WTC11 (cell line): ENCODE measurements at places on chromosomes 7 and 10. TPM values are rescaled to one million over a fixed set of nuclear protein-coding genes. Genes with fewer than 3 reads are reported as not detected.
A peak's percentile ranks its signal among the peaks of the same experiment; 100 is the strongest.

Gene SLC13A1
- 0.04 TPM in 1 of 3 replicates, not detected in the others for total RNA-seq

DNA sequence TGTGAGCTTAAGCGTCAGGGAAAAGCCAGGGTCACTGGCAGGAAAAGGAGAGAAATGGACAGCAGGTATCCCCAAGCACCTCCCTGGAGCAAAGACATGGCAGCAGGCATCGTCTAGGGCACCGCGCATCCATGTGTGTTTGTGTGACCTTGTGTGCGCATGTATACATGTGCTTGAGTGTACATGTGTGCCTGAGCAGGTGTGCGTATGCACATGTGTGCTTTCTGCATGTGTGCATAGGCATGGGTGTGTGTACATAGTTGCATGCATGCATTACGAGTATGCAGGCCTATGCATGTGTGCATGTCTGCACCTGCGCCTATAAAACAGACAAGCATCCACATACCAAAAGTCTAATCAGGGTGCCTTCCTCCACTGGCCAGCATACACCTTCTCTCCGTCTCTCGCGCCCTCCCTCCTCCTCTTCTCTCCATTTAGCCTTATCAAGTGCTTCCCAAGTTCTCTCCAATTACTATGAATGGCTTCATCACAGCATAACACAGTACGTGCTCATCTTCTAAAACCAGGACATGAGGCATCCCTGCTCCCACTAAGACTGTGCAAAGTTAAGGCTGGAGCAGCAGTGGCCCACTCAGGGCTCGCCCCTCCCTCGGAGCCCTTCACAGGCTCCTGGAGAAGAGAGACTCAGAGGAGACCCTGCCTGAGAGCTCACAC, 30.6 kb downstream of the RASGEF1A start:
- peaks cover 20% of the 10 kb centered on the region for H3K27me3 ChIP-seq
- DNase-seq = no peak

DNA sequence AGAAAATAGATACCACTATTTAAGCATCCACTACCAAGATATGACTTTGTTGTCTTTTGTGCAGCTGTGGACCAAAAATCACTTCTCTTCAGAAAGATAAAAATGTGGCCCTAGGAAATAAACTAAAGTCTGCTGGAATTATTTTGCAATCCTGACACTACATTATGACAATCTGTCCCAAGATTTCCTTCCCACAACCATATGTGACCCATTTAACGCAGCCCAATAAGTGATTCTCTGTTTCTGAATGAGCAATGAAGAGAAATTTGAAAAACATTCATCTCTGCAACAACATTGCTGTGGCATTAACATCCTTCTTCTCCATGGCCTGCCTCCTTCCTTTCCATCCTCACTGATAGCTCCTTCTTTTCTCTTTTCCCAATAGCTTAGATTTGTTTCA, 212.0 kb downstream of the TSPAN12 start:
- H3K4me3 ChIP-seq = no peak overlapping the region
- H3K4me1 ChIP-seq = 0 out of 2 replicates have a peak, but pooled peaks cover 3% of the 10 kb centered on the region
- no peak overlapping the region; the same call in 1 of the 2 replicates for H3K27ac ChIP-seq
- no peak for DNase-seq
- H3K36me3 ChIP-seq = peaks cover 11% of the 10 kb centered on the region

GRCh38 chr7:8637322-8637721, 203.9 kb downstream of the NXPH1 start:
- peaks cover 6% of the 10 kb centered on the region for H3K36me3 ChIP-seq
- no peak overlapping the region for H3K27ac ChIP-seq
- no peaks in the 10 kb centered on the region for H3K27me3 ChIP-seq
- DNase-seq = no peak

GRCh38 chr7:46558482-46559193, 637.6 kb upstream of the IGFBP3 start:
- no peak overlapping the region for H3K27ac ChIP-seq
- no peaks in the 10 kb centered on the region for H3K4me1 ChIP-seq
- no peak overlapping the region for H3K4me3 ChIP-seq
- H3K36me3 ChIP-seq = no peaks in the 10 kb centered on the region
- no peaks in the 10 kb centered on the region; the same call in 1 of the 2 replicates for H3K27me3 ChIP-seq

- H3K36me3 ChIP-seq = no peaks in the 10 kb centered on the region
- H3K4me3 ChIP-seq = no peak overlapping the region
- H3K27ac ChIP-seq = no peak overlapping the region
- H3K27me3 ChIP-seq = peaks cover 9% of the 10 kb centered on the region
- DNase-seq = no peak
These were observed 227.5 kb downstream of the LRMDA start for GRCh38 chr10:75658915-75659314.

Gene ACTL6B
- 0.96 to 1.3 TPM (median 0.99 TPM) in 3 replicates for total RNA-seq

GRCh38 chr7:139034855-139035585, 822 bp downstream of the ZC3HAV1L start:
- peaks cover 29% of the 10 kb centered on the region for H3K27me3 ChIP-seq
- H3K4me3 ChIP-seq = peak overlapping the region; percentile 67
- H3K36me3 ChIP-seq = peaks cover 23% of the 10 kb centered on the region

- peaks cover 7% of the 10 kb centered on the region for H3K36me3 ChIP-seq
- no peak overlapping the region for H3K27ac ChIP-seq
- no peak for DNase-seq
These were observed 269.3 kb downstream of the PPP1R3A start for GRCh38 chr7:113649556-113649955.
